ENCODE measurements at places on chromosomes 2 and 18.

GRCh38 chr2:70630761-70631160 is 77.1 kb upstream of the TGFA start:
- no peak for DNase-seq

GRCh38 chr2:144131042-144131441 is 388.9 kb downstream of the ZEB2 start:
- no peak for DNase-seq

- no peak for DNase-seq
Observed at GRCh38 chr2:167140767-167141166, 252.5 kb downstream of the XIRP2 start.

DNA sequence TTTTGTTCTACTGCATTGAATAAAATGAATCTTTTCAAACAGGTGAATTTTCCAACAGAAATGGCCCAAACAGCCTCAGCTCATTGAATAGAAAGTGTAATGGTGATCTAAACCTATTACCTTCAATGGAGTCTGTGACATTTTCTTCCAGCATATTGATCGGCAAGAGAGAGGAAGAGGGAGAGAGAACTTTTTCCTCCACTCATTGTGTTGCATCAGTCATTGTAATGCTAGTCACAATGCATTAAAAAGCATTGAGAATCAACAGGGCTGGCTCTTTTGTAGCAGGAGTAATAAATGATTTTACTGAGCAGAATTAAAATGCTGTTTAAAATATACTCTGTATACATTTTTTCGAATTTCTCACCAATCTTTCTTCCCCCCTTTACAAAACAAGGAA is 1794.5 kb upstream of the CELF4 start:
- DNase-seq = no peak

DNA sequence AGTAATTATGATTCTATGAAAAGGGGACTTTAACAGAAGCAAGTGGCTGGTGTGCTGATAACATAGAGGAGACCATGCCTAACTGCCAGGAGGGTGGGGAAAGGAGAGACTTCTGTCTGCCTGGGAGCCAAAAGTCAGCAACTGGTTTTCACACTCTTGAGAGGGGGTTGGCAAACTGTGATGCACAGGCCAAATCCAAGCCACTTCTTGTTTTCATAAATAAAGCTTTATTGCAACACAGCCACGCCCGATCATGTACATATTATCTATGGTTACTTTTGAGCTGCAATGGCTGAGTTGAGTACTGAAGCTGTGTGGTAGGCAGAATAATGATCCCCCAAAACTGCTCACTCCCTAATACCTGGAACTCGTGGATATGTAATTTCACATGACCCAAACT is 208.4 kb downstream of the LNPK start:
- DNase-seq = no peak

- DNase-seq = no peak
Observed at GRCh38 chr18:45571714-45572113, 43.6 kb upstream of the SLC14A2 start.

DNA sequence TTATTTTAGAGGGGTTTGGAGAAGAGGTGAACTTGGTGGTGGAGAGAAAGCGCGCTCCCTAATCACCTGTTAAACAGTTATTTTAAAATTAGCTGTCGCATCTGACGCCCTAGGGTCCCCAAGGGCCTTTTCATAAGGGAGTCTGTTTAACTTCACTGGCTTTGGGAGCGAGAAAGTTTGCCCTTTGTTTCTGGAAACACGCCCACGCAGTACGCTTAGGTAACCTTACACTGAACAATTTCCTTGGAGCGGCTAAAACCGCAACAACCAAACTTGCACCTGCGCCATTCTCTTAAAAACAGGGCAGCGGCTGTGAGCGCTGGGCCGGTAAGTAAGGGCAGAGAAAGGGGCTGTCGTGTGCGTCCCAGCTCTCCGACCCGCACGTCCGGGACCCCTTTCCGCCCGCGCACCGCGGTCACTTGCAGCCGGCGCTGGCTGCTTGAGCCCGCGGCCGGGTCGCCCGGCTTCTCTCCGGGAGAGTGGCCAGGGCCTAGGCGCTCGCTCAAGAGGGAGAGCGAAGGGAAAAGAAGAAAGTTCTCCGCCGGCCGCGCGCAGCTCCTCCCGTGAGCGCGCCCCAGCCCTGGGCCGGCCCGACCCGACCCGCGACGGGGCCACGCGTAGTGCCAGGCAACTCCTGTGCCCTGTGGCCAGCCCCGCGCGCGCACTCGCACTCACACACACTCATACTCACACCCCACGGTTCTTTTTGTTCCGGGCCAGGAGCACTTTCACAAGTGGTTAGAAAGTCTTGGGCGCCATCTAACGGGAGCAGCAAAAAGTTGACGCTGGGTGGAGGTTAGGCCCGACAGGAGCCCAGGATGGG is 19.2 kb downstream of the POU3F3 start:
- DNase-seq = no peak

DNA sequence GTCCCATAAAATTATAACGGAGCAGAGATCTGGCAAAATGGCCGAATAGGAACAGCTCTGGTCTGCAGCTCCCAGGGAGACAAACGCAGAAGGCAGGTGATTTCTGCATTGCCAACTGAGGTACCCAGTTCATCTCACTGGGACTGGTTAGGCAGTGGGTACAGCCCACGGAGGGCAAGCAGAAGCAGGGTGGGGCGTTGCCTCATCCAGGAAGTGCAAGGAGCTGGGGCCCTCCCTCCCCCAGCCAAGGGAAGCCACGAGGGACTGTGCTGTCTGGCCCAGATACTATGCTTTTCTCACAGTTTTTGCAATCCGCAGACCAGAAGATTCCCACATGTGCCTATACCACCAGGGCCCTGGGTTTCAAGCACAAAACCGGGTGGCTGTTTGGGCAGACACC is 22.8 kb downstream of the ICA1L start:
- DNase-seq = no peak

- no peak for DNase-seq
Observed at GRCh38 chr2:240424341-240425235, 10.9 kb upstream of the GPC1 start.

DNA sequence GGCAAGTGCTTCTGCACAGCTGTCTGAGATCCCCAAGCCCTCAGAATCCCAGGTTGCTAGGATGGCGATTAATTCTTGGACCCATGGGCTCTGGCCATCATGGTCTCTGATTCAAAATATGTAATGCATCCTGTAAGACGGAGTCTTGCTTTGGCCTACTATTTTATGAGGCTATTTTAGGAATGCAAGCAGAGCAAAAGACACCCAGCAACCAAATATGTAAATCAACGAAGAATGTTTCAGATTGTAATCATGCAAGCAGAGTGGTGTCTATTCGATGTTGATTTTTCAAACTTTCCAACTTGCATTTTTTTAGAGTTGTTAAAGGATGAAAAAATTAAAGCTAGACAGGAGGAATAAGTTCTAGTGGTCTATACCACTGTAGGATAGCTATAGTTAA is 154.8 kb downstream of the COL6A3 start:
- DNase-seq = no peak

GRCh38 chr2:164808776-164809175 is 32.8 kb downstream of the COBLL1 start:
- no peak for DNase-seq

- DNase-seq = no peak
Observed at GRCh38 chr2:23827287-23827686, 99.6 kb downstream of the ATAD2B start.

GRCh38 chr2:11082880-11083279 is 72.4 kb upstream of the SLC66A3 start:
- DNase-seq = no peak

All from NCI-H2081 treated with DMSO at 0.1 percent for 48 hours (cell line).